ENCODE measurements at places on chromosomes 2 and 18.

DNA sequence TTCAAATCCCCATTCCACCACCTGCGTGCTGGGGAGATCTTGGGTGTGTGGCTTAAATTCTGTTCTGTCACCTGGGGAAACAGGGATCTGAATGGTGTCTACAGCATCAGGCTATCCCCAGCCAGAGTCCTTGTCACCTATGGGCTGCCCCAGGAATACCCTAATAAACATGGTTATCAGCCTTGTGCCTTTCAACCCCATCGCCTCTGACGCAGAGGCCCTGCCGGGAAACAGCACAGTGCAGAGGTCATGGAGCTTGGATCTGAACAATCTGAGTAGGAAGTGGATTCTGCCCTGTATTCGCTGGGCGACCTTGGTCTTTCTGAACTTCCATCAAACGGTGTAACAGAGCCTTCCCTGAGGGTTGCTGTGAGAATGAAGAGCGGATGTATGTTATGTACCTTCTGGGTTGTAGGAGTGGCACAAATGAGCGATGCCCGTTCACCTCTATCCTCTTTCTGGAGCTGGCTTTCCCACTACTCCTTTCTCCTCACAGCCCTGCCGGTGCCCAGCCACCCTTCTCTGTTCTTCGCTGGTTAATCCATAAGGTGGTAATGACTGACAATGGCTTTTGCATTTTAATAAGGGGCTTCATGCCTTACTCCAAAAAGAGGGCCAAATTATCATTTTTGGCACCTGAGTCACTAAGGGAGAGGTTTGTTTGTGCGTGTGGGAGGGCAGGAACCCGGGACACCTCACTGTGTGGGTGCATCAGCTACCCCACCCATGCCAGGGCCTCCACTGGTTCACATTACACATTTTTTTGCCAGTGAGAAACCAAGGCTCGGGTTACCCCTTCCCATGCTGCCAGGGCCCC is 256.5 kb downstream of the MYCN start:
- no peaks in the 10 kb centered on the region for H3K27me3 ChIP-seq
- H3K36me3 ChIP-seq = no peaks in the 10 kb centered on the region
- no peak overlapping the region for H3K27ac ChIP-seq
- no peak for DNase-seq
- H3K4me3 ChIP-seq = no peak overlapping the region
- no peaks in the 10 kb centered on the region for H3K4me1 ChIP-seq

- no peak for DNase-seq
- H3K36me3 ChIP-seq = no peaks in the 10 kb centered on the region
- no peak overlapping the region for H3K4me3 ChIP-seq
- H3K27me3 ChIP-seq = no peaks in the 10 kb centered on the region
- H3K4me1 ChIP-seq = no peaks in the 10 kb centered on the region
- no peak overlapping the region for H3K27ac ChIP-seq
These were observed 126.6 kb upstream of the PDE1A start for GRCh38 chr2:182553483-182553882.

DNA sequence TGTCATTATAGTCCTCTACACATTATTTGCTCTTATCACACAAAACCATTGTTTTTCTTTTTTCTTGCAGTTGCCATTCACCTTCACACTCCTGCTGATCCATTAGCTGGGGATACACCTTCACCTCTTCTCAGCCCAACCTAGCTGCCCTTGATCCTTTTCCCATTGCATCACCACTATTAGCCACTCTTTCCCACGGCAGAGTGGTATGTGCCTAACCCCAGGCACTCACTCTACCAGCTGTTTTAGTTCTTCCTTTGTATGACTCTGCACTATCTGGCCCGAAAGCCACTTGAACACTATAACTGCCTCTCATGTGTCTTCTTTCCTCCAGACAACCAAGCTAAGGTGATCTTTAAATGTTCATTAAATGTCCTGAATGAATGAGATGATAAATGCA is 145.4 kb upstream of the PIK3C3 start:
- no peaks in the 10 kb centered on the region for H3K36me3 ChIP-seq
- H3K27me3 ChIP-seq = no peaks in the 10 kb centered on the region
- H3K4me1 ChIP-seq = no peaks in the 10 kb centered on the region
- no peak overlapping the region for H3K4me3 ChIP-seq

GRCh38 chr18:79513381-79514081 is 117.8 kb downstream of the NFATC1 start:
- peaks cover 3% of the 10 kb centered on the region for H3K4me1 ChIP-seq
- no peaks in the 10 kb centered on the region for H3K27me3 ChIP-seq

DNA sequence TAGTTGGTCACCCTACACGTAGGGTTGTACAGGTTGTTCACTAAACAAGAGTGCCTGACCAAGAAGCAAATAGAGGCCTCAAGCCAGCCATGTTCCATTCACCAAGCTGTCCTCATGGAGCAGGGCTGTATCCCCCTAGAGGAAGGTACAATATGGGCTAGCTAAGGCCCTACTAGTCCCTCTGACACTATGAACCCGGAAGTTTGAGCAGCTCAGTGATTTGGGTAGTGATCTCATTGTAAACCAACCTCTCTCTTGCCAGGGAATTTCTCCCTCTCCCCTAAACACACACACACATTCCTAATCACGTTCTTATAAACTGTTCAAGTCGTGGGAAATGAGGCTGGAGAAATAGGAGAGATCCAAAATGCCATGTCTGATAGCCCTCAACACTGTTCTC is 6.7 kb upstream of the CYS1 start:
- no peak overlapping the region for H3K27ac ChIP-seq
- no peak overlapping the region for H3K4me3 ChIP-seq
- H3K36me3 ChIP-seq = no peaks in the 10 kb centered on the region
- no peaks in the 10 kb centered on the region for H3K27me3 ChIP-seq
- no peak for DNase-seq

GRCh38 chr2:207513551-207514257 is 16.1 kb upstream of the CREB1 start:
- H3K4me3 ChIP-seq = no peak overlapping the region
- no peaks in the 10 kb centered on the region for H3K4me1 ChIP-seq
- H3K27ac ChIP-seq = no peak overlapping the region
- no peaks in the 10 kb centered on the region for H3K27me3 ChIP-seq
- H3K36me3 ChIP-seq = no peaks in the 10 kb centered on the region

- no peaks in the 10 kb centered on the region for H3K36me3 ChIP-seq
- H3K4me3 ChIP-seq = no peak overlapping the region
- no peaks in the 10 kb centered on the region for H3K27me3 ChIP-seq
- DNase-seq = no peak
- no peak overlapping the region for H3K27ac ChIP-seq
- H3K4me1 ChIP-seq = peaks cover 7% of the 10 kb centered on the region
These were observed 89.4 kb upstream of the TAF1B start for GRCh38 chr2:9753665-9754531.

GRCh38 chr2:138454761-138455160 is 46.8 kb upstream of the SPOPL start:
- DNase-seq = no peak
- no peaks in the 10 kb centered on the region for H3K27me3 ChIP-seq
- H3K4me3 ChIP-seq = no peak overlapping the region
- H3K36me3 ChIP-seq = no peaks in the 10 kb centered on the region

GRCh38 chr18:75530566-75531211 is 103.2 kb upstream of the SMIM21 start:
- no peak overlapping the region for H3K4me3 ChIP-seq
- H3K27ac ChIP-seq = no peak overlapping the region
- DNase-seq = no peak
- H3K27me3 ChIP-seq = no peaks in the 10 kb centered on the region

GRCh38 chr2:118065015-118065706 is 23.1 kb upstream of the INSIG2 start:
- H3K4me3 ChIP-seq = no peak overlapping the region
- no peaks in the 10 kb centered on the region for H3K4me1 ChIP-seq
- no peak for DNase-seq
- H3K27me3 ChIP-seq = peaks cover 2% of the 10 kb centered on the region

DNA sequence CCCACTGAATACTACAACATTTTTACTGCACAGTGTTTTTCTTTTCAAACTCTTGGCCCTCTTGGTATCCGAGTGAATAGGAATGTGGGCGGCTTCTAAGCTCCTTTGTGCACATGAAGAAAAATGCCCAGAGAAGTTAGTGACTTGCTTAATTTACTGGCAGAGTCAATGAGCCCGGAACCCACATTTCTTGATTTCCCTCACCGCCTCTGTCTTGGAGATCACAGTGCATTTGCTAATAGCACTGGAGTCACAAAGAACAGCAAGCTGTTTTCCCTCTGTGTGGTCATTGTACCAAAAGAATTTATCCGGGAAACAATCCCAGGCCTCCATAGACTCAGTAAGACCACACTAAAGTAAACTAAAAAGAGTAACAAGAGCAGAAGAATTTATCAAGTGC is 18.9 kb downstream of the STON1 start:
- no peak overlapping the region for H3K27ac ChIP-seq
- H3K27me3 ChIP-seq = no peaks in the 10 kb centered on the region
- no peaks in the 10 kb centered on the region for H3K4me1 ChIP-seq

- no peaks in the 10 kb centered on the region for H3K4me1 ChIP-seq
- H3K4me3 ChIP-seq = no peak overlapping the region
- no peak overlapping the region for H3K27ac ChIP-seq
- no peaks in the 10 kb centered on the region for H3K36me3 ChIP-seq
- no peak for DNase-seq
These were observed 82.7 kb downstream of the FAM168B start for GRCh38 chr2:131010566-131010965.

- no peak overlapping the region for H3K4me3 ChIP-seq
- no peaks in the 10 kb centered on the region for H3K27me3 ChIP-seq
- H3K27ac ChIP-seq = no peak overlapping the region
- H3K36me3 ChIP-seq = no peaks in the 10 kb centered on the region
- DNase-seq = no peak
These were observed 453.8 kb downstream of the CDH2 start for GRCh38 chr18:27723168-27723567.

DNA sequence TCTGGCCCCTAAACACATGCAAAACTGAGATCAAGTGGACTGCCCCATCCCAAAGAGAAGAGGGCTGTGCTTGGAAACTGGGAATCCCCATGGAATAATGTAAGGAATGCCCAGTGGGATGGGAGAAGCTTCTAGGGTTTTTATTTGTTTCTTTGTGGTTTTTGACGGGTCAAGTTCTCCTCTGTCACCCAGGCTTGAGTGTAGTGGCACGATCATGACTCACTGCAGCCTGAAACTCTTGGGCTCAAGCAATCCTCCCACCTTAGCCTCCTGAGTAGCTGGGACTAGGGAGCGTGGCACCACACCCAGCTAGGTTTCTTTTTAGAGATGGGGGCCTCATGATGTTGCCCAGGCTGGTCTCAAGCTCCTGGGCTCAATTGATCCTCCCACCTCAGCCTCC is 101.7 kb upstream of the ZSWIM2 start:
- H3K4me1 ChIP-seq = no peaks in the 10 kb centered on the region
- H3K36me3 ChIP-seq = no peaks in the 10 kb centered on the region
- no peak overlapping the region for H3K27ac ChIP-seq
- no peaks in the 10 kb centered on the region for H3K27me3 ChIP-seq
- H3K4me3 ChIP-seq = no peak overlapping the region
- DNase-seq = no peak

GRCh38 chr2:129748250-129748649 is 231.2 kb upstream of the RAB6C start:
- H3K4me3 ChIP-seq = no peak overlapping the region
- DNase-seq = no peak
- H3K27ac ChIP-seq = no peak overlapping the region
- H3K4me1 ChIP-seq = no peaks in the 10 kb centered on the region
- H3K36me3 ChIP-seq = no peaks in the 10 kb centered on the region

- peaks cover 3% of the 10 kb centered on the region for H3K4me1 ChIP-seq
- no peak for DNase-seq
- no peak overlapping the region for H3K27ac ChIP-seq
- no peak overlapping the region for H3K4me3 ChIP-seq
- H3K36me3 ChIP-seq = no peaks in the 10 kb centered on the region
These were observed 135.3 kb downstream of the KLHL29 start for GRCh38 chr2:23520256-23520655.

All from H1 (cell line).